ENCODE measurements at places on chromosomes 11 and 22.

GRCh38 chr11:57599381-57599780 lies 1.9 kb downstream of the SERPING1 start:
- DNase-seq: no peak

GRCh38 chr11:64344787-64345186 lies 4.8 kb downstream of the CCDC88B start:
- no peak for DNase-seq

- no peak for DNase-seq
Observed at GRCh38 chr11:109426442-109427240, 4.7 kb downstream of the C11orf87 start.

- peak; percentile 17 for DNase-seq
Observed at GRCh38 chr11:35944503-35945136, 758 bp downstream of the LDLRAD3 start.

- no peak for DNase-seq
Observed at GRCh38 chr11:123392844-123393243, 37.2 kb upstream of the GRAMD1B start.

DNA sequence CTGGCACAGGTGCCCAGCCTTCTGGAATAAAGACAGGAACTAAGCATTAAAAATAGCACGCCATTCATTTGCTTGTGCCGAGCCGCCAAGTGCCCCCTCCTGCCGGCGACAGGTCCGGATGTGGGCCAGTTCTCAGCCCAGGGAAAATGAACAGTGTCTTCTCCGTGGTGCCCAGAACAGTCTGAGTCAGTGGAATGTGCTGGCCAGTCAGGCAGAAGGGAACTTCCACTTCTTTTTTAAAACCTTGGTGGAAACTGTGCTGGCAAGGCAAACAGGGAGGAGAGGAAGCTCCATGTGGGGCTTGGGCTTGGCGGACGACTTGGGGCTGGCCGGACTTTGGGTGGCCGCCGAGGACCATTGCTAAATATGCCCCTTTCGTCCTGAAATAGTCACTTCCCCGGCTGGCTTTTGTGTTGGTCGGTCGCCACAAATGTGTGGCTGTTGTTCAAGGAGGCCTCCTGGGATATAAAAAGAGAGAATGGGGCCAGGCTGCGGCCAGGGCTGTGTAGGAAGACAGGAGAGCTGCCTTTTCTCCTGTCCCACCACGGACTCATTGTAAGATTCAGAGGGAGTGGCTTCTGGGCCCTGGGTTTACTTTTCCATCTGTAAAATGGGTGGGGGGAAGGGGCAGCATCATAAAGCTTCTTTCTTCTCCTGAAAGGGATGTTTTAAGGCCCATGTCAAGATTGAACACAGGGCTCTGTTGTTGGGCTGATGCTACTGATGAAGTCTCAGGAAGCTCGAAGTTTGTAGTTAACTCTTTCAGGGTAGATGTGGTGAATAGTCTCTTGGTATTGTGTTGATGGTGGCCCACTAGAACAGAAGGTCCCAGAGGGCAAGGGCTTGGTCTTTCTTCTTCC lies 101.0 kb downstream of the PTPRJ start:
- DNase-seq: no peak

DNA sequence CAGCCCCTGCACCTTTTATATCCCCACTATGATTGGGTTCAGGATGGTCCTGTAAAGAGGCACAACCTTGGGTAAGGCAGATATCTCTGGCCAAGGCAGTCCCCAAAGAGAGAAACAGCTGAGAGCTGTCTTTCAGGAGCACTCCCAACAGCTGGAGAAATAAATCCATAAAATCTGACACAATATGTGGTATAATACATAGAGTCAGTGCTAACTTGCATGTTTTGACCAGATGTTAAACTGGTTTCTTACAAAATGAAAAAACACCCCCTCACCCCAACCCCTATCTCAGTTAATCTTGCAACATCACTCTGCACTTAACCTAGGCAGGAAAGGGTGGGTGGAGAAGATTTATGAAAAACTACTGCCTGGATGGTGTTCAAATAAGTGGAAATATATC lies 44.0 kb upstream of the C11orf87 start:
- no peak for DNase-seq

DNA sequence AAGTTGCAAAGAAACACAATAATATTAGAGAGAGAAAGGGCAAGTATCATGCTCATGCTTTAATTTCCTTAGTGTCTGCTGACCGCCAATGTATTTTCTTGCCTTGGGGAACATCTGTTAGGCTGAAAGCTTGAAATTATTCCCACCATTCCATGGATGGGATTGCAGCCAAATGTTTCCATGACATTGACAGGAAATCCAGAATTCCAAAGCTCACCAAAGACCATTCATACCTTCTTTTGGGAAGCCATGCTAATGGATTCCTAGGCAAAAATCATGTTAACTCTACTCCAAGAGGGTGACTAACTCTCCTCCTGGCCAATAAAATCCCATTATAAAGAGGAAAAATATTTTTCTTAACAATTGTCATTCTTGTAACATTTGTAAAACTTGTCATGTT lies 661.4 kb upstream of the FAT3 start:
- no peak for DNase-seq

DNA sequence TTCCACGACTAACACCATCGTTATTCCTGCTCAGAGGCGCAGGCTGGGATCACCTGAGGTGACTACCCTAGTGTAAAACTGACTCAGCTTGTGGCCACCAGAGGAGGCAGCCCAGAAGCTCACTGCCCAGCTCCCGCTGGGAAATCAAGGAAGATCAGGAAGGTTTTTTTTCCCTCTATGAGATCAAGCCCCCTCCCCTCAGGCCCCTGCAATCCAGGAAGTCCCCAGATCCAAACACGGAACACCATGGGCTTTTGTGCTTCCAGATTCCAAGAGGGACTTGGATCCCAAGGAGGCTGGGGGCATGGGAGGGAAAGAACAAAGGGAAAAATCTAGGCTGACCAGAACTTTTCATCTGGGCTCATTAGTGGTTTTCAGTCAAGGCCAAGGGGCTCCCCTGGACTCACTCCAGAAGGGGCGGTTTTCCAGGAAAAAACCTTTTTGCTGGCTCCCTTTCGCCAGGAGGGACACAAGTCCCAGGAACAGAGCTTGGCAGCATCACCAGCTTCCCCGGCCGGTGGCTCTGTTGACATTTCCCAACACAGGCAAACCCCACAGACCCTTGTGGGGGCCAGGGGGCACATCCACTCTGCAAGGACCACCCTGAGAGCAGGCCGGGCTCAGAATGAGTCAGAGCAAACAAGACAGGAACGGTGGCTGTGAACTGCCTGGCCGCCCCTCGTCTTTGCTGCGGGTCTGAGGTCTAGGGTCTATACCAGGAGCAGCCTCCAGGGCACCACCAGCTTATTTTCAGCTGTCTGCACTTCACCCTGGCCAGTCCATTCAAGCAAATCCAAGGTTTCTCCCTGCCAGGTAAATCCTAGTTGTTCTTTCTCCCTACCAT lies 36.8 kb downstream of the MYH9 start:
- DNase-seq: no peak

GRCh38 chr11:70206226-70206981 lies 3.3 kb downstream of the FADD start:
- no peak for DNase-seq

DNA sequence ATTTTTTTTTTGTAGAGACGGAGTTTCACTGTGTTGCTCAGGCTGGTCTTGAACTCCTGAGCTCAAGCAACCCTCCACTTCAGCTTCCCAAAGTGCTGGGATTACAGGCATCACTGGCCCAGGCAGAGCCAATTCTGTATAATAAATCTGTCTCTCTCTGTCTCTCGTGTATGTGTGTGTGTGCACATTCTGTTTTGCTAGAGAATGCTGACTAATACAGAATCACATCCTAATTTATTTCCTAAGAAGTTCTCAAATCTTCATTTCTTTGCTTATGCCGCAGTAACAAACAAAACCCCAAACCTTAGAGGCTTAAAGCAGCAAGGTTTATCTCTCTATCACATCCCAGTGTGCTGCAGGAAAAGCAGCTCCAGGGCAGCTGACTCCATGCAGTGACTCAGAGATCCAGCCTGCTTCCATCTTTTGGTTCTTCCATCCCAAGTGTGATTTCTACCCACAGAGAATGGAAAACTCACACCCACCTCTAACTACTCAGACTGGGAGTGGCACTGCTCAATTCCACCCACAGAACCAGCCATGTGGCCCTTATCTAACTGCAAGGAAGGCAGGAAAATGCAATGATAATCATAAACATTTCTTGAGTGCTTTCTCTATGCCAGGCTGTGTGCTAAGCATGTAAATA lies 35.1 kb upstream of the LRRC10B start:
- DNase-seq: no peak

DNA sequence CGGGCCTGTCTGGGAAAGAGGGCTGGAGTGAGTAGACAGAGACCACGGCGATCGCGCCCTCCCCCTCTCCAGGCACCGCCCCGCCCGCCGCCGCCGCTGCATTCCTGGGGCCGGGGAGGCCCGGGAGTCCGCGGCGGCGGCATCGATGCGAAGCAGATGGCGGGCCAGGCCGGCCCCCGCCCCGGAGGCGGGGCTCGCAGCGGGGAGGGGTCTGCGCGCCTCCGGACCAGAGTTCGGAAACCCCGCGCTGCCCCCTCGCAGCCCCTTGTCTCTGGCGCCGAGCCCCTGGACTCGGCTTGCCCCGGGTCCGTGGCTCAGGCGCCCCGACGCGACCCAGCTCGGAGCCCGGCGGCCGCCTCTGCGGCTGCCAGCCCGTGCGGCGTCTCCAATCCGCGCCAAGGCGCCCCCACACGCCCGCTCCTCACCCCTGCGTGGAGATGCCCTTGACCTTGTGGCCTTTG lies 1.3 kb downstream of the SCARF2 start:
- peak; percentile 26 for DNase-seq

GRCh38 chr11:1437500-1437899 lies 47.8 kb downstream of the BRSK2 start:
- no peak for DNase-seq

- DNase-seq: no peak
Observed at GRCh38 chr11:90414221-90414620, 191.4 kb upstream of the CHORDC1 start.

- no peak for DNase-seq
Observed at GRCh38 chr11:100866453-100866852, 179.4 kb downstream of the ARHGAP42 start.

DNA sequence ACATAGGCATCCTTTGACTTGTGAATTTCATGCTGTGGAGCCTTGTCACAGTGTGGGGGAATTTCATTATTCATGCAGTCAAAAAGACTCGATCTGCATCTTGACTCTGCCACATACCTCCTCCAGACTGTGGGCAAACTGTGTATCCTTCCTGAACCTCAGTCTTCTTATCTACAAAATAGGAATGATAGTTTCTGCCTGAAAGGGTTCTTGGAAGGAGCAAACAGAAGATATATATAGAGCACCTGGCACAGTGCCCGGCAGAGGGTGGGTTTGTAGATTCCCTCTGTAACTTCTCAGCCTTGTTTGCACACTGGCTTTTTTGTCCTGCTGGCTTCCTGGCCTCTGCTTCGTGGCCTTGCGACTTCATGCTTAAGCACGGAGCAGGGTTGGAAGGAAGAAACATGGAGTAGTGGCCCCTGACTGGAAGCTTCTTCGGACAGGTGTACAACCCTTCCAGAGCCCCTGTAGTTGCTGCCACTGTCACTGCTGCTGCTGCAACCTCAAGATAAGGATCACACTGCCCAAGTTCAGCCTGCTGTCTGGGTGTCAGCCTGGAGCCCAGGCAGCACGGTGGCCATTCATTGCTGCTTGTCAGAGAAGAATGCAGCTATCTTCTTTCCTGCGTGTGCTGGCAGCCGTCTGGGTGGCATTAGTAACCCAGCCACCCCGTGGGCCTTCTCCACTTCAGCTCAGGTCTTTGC lies 106.4 kb downstream of the MICAL2 start:
- no peak for DNase-seq

DNA sequence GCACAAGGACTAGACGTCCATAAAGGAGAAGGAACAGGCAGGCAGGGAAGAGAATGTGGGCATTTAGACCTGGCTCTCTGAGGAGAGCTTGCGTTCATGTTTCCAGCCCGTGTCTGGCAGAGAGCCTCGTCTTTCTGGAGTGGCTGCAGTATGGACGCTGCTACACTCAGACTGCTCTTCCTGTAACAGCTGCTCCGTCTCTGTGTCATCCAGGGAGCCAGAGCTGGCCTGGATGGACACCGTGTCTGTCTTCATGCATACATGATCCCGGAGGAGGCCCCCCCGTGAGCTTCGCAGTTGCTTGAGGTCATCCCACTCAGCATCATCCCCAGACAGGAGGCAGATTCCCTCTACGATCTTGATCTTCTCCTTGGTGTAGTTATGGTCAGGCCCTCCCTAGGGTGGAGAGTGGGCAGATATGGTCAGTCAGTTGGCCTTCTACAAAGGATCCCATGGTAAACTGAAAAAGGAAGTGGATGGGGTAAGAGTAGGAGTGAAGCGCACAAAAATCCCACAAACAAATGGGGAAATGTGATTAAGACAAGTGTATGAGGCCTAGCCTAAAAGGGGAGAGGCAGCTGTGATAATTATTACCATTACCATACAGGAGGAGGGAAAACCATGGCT lies 13.0 kb upstream of the CKAP5 start:
- no peak for DNase-seq

GRCh38 chr11:119666061-119666460 lies 62.9 kb downstream of the NECTIN1 start:
- no peak for DNase-seq

- DNase-seq: no peak
Observed at GRCh38 chr22:39518996-39519680, 1.2 kb upstream of the ATF4 start.

DNA sequence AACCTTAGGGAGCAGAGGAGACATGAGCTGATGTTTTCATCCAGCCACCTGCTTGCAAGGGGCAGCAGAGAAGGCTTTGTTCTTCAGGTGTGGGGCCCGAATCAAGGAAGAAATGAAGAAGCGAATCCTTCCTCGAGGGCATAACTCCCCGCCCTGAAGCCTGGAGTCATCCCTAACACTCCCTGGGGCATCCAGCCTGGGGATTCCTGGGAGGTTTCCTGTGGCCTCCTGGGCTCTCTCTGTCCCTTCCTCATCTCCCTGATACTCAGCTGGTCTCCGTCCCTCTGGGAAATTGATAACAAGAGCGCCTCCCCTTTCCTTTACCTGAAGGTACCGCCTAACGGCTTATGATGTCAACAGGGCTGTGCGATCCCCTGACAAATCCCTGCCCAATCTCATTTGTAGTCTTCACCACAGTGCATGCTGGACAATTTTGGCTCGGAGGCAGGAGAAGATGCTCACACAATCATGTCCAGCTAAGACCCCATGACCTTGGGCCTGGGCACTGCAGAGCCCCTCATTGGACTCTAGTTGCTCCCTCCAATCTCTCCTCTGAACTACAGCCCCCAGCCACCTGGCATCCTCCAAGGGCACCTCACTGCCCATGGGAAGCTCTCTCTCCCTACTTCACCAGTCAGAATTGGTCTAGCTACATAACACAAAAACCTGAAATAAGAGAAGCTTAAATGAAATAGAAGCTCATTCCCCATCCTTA lies 80.6 kb upstream of the RTL6 start:
- no peak for DNase-seq

DNA sequence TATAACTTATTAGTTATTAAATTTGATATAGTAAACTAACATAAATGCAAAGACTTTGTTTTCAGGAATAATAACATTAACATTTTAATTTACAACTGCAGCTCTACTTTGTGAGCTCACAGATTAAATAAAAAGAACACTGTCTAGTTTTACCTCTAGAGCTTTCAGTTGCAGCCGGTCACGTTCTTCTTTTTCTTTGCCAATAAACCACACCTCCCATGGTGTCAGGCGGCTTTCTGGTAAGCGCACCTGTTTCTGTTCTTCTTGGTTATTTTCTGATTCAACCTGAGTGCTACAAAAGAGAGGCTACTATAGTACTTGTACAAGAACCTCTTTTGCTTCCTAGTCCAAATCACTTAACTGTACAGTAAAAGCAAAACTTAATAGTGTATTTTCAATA lies 5.8 kb downstream of the CCDC34 start:
- no peak for DNase-seq

GRCh38 chr11:10778217-10778970 lies 27.3 kb downstream of the CTR9 start:
- DNase-seq: no peak
